ENCODE measurements at places on chromosomes 12 and 14. TPM values are rescaled to one million over a fixed set of nuclear protein-coding genes. Genes with fewer than 3 reads are reported as not detected.
A peak's percentile ranks its signal among the peaks of the same experiment; 100 is the strongest.

The EIF2S3B gene
- not detected for total RNA-seq

The SLC17A8 gene
- not detected for total RNA-seq

The LTB4R gene
- total RNA-seq, result 3.0 TPM

The TSPAN9 gene
- total RNA-seq, result 103 TPM

The C14orf132 gene
- 5.6 TPM for total RNA-seq

The SOAT2 gene
- not detected for total RNA-seq

The ADAM21 gene
- 0.35 TPM for total RNA-seq

The BTG1 gene
- total RNA-seq, result 51.2 TPM

The LRP1-AS gene
- total RNA-seq, result not detected

The TTC8 gene
- 8.0 TPM for total RNA-seq

The MORN3 gene
- not detected for total RNA-seq

DNA sequence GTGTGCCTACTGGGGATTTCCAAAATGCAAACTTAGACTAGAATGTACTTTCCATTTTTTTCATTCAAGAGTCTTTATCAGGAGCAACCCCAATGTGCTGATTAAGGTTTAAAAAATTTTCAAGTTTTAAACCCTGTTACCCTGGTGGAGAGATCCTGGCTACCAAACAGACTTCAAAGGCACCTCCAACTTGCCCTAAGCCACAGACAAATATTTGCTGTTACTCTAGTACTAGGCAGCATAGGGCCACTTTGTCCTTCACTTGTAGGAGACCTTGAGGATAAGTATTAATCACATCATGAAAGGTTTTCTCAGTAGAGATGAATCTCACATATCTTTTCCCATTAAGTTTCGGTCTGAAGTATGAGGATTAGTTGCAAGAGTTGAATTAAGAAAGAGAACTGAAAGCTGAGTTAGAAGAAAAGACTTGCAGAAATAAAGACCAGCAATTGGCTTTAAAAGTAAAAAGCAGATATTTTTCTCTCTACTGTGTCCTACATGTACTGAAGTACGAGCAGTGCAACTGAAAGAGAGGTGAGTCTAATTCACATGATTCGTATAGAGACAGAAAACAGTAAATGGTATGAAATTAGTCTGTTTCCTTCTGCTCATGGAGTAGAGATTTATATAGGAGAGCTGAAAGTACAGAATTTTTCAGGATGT lies 28.3 kb downstream of the NTN4 start:
- DNase-seq, result no peak

GRCh38 chr14:105430042-105430441 lies 10.4 kb downstream of the MTA1 start:
- no peak for DNase-seq

DNA sequence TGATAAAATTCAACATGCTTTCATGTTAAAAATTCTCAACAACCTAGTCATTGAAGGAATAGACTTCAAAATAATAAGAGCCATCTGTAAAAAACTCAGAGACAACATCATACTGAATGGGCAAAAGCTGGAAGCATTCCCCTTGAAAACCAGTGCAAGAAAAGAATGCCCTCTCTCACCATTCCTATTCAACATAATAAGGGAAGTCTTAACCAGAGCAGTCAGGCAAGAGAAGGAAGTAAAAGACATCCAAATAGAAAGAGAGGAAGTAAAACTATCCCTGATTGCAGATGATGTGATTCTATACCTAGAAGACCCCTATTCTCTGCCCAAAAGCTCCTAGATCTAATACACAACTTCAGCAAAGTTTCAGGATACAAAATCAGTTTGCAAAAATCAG lies 52.9 kb downstream of the APOBEC1 start:
- DNase-seq, result no peak

DNA sequence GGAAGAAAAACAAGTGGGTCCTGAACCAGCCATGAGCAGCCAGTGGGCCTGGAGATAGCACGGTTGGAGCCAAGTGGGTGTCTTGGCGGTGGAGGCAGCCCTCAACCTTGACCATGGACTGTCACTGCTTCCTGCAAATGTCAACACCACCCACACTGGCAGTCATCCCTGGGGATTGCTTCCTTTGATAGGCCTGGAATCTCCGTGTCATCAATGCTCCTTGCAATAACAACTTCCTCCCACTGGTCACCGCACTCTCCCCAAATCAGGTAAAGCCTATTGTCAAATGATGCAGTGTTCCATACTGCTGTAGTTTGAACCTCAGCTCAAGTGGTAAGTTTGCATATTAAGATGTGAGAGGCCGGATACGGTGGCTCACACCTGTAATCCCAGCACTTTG lies 129.1 kb downstream of the NTF3 start:
- DNase-seq, result no peak

DNA sequence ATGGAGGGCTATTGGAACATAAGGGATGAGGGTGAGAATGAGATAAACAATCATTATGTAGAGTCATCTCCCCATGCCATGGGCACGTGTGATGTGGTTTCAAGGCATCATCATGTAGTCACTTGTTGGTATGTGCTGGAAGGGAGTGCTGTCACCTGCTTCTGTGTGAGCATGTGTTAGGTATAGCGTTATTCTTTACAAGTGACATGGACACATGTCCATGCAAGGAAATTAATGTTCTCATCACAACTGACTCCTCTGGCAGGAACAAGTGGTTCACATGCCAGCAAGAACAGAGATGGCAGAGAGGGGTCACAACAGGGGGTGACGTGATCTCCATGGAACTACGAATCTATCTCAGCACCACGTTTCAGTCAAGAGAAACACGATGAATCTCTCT lies 815.8 kb downstream of the BCL11B start:
- DNase-seq, result no peak

- no peak for DNase-seq
Observed at GRCh38 chr14:102875652-102876051, 46.8 kb upstream of the AMN start.

DNA sequence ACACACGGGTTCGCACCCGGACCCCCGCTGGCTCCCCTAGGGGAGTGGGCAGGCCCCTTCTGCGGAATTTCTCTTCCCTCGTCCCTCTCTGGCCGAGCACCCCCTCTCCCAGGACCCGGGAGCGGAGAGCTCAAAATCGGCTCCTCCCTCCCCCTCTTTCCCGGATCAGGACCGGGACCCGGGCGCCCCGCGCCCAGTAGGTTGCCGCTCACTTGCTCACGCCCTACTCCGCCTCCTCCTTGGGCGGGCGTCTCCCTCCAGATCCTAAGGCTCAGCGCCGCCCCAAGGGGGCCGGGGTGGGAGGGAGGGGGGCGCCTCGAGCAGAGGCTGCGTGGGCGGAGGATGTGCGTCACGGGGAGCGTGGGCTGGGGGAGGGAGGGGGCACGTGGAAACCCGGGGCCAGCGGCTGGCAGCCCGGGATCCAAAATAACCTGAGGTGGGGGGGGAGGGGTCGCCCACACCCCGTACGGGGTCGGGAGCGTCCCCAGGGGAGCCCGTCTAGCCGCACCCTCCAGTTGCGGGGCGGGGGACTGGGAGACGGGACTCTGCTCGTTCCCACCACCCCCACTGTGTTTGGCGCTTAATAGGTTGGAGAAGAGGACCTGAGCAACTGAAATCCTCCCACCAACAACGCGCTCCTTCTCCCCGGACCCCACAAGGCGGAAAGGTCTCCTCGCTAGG lies 1.8 kb upstream of the NAB2 start:
- DNase-seq, result peak; percentile 94

DNA sequence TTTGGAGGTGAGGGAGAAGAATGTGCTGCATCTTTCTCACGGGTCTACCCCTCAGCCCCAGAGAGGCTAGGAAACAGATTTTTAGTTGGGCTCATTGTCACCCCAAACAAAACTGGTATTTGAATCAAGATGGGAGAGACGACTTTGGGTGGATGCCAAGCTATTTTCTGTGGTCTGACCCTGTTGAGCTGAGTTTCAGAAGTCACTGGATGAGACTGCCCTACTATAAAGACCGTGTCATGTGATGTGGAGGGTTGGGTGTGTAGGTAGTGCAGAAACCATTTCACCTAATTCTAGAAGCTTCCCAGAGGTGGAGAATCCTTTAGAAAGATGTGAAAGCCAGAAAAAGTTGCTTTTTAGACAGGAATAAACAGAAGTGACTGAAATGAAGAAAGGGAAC lies 60.2 kb downstream of the IFT43 start:
- DNase-seq, result no peak

DNA sequence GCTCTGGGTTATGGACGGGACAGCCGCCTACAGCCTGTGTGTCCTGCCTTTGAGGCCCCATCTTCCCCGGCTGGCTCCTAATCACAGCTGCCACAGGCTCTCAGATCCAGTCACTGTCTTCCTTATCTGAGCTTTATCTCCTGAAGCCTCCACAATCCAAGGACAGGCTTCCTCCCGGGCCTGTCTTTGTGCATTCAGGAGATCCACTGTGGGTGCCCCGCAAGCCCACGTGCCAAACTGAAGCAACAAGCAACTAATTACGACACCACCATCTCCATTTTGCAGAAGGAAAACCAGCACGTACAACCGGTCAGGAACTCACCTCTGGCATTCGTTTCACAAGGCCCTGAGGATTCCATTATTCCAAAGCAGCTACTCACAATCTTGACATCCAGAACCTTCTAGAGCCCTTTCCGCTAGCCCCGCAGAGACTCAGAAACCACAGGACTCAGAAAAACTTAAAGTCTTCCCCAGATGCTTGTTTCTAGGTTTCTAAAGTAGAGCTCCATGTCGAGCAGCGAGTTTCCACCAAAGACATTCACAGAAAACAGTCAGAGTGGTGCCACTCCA lies 14.0 kb downstream of the SYNE3 start:
- DNase-seq, result no peak

DNA sequence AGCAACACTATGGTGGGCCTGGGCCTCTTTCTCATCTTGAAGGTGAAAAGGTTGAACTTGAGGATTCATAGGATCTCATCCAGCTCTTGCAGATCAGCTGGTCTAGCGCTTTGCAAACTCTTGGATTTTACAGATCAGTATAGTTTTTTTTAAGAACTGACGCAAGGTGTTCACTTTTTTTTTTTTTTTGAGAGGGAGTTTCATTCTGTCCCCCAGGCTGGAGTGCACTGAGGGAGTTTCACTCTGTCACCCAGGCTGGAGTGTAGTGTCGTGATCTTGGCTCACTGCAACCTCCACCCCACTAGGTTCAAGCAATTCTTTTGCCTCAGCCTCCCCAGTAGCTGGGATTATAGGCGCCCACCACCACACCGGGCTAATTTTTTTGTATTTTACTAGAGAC lies 20.4 kb upstream of the LGMN start:
- DNase-seq, result no peak

GRCh38 chr12:56725723-56726102 lies 614 bp upstream of the NACA start:
- no peak for DNase-seq

- DNase-seq, result no peak
Observed at GRCh38 chr12:81350309-81350708, 272.4 kb downstream of the ACSS3 start.

- DNase-seq, result no peak
Observed at GRCh38 chr12:125218952-125219351, 153.7 kb downstream of the AACS start.

- DNase-seq, result no peak
Observed at GRCh38 chr12:56241424-56242303, 11.8 kb downstream of the SLC39A5 start.

GRCh38 chr14:24113379-24113800 lies 1.2 kb upstream of the DCAF11 start:
- DNase-seq, result no peak

GRCh38 chr12:28578833-28579252 lies 388.6 kb downstream of the CCDC91 start:
- no peak for DNase-seq

DNA sequence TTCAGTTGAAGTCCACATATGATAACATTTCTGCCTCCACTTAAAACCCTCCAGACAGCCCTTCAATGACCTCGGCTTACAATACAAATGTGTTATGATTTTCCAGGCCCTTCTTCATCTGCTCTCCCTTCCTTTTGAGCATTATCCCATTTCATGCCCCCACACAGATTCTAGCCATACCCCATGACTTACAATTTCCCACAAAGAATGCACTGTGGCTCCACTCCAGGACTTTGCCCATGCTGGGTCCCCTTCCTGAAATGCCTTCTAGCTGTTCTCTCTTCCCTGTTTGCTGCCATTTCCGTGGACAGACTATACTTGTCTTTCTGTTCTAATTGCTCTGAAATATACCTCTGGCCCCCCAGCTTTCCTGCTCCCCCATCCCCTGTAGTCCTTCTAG lies 963.2 kb downstream of the DIO2 start:
- no peak for DNase-seq

DNA sequence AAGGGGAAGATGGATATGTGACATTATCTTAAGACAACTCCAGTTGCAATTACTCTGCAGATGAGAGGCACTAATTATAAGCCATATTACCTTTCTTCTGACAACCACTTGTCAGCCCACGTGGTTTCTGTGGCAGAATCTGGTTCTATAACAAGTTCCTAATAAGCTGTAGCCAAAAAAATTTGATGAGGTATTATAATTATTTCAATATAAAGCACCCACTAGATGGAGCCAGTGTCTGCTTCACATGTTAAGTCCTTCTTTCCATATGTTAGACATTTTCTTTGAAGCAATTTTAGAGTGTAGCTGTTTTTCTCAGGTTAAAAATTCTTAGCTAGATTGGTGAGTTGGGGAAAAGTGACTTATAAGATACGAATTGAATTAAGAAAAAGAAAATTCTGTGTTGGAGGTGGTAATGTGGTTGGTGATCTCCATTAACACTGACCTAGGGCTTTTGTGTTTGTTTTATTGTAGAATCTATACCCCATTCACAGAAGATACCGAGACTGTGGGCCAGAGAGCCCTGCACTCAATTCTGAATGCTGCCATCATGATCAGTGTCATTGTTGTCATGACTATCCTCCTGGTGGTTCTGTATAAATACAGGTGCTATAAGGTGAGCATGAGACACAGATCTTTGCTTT lies 36.9 kb downstream of the PSEN1 start:
- DNase-seq, result no peak

GRCh38 chr14:84520711-84521338 lies 1009.1 kb upstream of the FLRT2 start:
- DNase-seq, result no peak

DNA sequence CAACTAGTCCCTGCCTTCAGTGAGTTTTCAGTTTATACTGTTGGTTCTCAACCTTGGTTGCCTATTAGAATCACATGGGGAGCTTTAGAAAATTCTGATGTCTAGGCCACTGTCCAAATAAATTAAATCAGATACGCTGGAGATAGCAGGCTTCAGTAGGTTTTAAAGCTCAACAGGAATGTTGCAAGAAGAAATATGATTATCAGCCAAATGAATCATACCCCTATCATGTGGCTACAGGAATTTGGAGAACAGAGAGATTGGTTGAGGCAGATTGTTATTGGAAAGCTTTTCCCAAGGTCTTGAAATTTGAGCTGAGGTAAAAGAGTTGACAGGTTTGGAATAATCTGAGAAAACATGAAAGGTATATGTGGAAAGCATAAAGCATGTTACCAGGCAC lies 125.3 kb downstream of the WIF1 start:
- DNase-seq, result no peak

GRCh38 chr12:121115530-121115929 lies 17.1 kb upstream of the P2RX7 start:
- DNase-seq, result no peak
